Activated CD4-positive, alpha-beta T cell treated with anti-CD3 and anti-CD28 coated beads for 24 hours (primary cell): ENCODE measurements at places on chromosomes 2 and 18.

- no peak for DNase-seq
Measured at GRCh38 chr2:4404363-4404762, 701.0 kb downstream of the DCDC2C start.

GRCh38 chr2:72270556-72271275 is 123.1 kb upstream of the CYP26B1 start:
- DNase-seq, result no peak

- DNase-seq, result no peak
Measured at GRCh38 chr2:69213201-69213600, 173.8 kb downstream of the GFPT1 start.

DNA sequence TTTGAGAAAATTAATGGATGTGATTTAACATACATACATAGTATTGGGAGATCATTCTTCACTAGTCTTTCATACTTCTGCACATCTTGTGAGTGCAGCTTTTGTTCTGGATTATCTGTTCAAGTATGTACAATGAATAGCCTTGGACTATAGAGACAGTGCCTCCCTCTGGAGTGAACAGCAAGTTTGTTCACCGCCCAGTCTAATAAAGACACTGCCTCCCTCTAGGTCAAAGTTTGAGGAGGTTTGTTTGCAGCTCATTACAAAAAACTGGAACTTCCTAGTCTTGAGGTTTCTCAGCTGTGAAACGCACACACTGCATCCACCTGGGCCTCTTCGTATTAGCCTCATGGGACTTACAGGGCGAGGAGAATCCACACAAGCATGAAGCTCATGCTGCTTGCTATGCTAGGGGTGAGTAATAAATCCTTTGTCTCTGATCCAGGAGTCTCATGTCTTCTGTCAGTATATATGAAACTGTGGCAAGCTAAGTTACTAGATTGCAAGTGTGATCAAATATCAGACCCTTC is 26.0 kb upstream of the LAPTM4A start:
- no peak for DNase-seq

- DNase-seq, result no peak
Measured at GRCh38 chr2:33358878-33359277, 117.6 kb upstream of the RASGRP3 start.

- no peak for DNase-seq
Measured at GRCh38 chr2:109203246-109204011, 74.4 kb downstream of the SH3RF3 start.

DNA sequence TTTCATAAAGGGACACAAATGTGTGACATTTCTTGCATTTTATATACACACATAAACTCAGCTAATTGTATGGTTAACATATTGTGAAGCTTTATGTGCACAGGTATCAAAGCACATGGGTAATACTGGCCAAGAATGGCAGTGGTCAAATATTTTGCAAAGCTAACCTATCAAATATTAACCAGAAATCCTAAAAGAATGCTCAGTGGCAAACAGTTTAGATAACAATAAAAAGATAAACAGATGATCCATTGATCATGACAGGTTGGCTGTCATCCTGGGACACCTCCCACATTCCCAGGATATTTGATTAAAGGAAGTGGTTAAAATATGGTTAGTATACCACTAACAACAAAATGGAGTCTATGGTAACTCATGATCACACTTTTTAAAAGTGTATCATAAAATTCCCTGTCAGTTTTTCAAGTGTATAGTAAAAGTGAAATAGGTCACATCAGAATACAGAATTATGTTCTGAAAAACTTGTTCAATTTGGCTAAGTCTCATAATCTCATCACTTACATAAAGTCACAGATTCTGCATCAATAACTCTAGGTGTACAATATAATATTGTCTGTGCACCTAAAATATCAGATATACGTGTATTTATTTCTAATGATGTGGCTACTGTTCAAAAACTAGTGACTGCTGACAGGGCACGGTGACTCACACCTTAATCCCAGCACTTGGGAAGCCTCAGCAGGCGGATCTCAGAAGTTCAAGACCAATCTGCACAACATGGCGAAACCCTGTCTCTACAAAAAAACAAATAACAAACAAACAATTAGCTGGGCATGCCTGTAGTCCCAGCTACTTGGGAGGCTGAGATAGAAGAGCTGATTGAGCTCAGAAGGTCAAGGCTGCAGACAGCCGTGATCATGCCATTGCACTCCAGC is 48.9 kb downstream of the CDH2 start:
- no peak for DNase-seq

DNA sequence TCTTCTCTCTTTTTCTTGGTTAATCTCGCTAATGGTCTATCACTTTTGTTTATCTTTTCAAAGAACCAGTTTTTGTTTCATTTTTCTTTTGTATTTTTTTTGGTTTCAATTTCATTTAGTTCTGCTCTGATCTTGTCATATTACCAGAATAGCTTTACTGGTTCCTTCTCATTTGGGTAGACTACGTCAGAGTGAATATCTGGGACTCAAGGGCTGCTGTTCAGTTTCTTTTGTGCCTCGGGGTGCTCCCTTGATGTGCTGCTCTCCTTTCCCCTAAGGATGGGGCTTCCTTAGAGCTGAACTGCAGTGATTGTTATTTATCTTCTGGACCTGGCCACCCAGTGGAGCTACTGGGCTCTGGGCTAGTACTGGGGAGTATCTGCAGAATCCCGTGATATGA is 29.4 kb upstream of the IL1RN start:
- no peak for DNase-seq

DNA sequence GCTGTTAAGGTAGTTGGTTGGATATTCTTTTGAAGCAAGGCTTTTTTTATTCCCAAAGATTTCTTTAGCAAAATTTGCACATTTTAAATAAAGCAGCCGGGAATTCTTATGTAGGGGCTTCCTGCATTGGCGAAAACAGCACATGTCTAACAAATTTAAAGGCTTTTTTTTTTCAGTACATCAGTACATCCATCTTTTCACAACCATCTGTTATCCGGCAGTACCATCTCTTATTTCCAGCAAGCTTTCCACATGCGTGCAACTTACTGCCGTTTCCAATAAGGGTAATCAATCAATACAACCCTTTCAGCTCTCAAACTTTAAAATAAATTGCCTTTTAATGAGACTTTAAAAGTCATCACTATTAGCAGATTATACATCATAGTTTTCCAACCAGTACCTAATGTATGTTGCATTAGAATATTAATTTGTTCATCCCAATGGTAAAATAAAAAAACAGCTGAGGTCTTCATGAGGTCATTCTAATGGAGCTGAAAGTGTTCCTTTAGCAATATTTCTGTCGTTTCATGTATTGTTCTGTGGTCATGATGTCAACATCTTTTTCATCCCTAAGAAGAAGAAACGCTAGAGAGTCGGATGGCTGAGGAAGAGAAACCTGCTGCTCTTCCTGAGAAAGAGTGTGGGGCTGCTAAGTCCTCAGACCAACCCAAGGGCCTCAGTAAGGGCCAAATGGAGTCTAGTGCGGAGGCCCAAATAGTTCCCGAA is 81.4 kb upstream of the UNC80 start:
- DNase-seq, result no peak

GRCh38 chr18:47404845-47405244 is 153.4 kb upstream of the SKOR2 start:
- no peak for DNase-seq

- DNase-seq, result no peak
Measured at GRCh38 chr18:11859903-11860407, 8.7 kb downstream of the CHMP1B start.

GRCh38 chr2:135829378-135830135 is 7.4 kb downstream of the LCT start:
- no peak for DNase-seq

GRCh38 chr2:85175369-85176299 is 42.4 kb downstream of the TCF7L1 start:
- no peak for DNase-seq

- DNase-seq, result no peak
Measured at GRCh38 chr18:361941-362310, 94.1 kb upstream of the THOC1 start.

- no peak for DNase-seq
Measured at GRCh38 chr2:125707611-125708010, 948.3 kb upstream of the GYPC start.

GRCh38 chr2:240981280-240981679 is 17.1 kb upstream of the SNED1 start:
- no peak for DNase-seq

DNA sequence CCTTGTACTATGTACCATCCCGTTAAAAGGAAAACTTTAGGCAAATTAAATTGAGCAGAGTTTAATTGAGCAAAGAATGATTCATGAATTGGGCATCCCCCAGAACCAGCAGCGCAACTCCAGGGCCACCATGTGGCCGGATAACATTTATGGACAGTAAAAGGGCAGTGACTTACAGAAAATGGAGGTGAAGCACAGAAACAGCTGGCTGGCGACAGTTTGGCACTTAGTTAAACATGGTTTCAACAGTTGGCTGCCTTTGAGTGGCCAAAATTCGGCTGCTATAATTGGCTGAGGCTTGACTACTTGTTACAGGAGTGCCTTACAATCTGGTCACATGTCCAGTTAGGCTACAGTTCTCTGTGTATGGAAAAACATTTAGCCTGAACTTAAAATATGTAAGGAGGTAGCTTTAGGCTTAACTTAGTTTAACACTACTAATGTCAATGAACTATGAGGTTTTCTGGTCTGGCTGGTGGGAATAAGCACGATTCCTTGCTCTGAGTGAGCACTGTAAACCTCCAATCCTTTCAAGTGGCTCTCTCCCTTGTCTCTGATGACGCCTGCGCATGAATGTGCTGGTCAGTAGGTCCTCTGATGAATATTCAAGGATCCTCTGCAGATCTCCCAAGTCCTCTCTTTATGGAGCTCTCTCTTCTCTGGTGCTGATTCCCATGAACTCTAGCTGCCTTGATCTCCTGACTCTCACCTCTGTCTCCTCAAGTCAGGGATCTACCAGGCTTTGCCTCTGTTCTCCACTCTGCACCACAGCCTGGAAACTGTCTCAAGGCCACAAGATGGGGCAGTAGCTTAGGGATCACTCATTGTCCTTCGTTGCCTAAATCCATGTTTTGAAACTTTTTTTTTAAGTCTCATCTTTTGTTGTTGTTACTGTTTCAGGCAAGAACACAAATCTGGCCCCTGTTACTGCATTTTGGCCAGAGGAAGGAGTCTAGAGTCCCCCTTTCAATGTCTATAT is 24.4 kb upstream of the RAB31 start:
- no peak for DNase-seq

DNA sequence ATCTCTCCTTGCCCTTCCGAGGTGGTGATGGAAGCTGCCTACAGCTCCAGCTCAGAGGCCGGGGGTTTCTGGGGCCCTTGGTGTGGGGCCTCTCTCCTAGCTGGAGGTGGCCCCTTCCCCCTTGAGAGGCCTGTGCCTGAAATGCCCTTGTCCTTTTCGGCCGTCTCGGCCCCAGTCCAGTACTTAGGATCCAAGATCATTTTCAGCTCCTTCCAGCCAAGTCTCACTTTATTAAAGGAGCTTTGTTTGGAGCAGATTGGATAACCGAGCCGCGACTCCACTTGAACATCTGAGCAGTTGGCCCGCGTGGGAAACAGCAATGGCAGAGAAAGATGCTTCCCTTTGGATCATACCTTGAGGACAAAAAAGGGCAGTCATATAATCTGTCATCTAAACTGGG is 125.0 kb downstream of the NEDD4L start:
- DNase-seq, result no peak

GRCh38 chr2:222861411-222862105 is 722 bp downstream of the ACSL3 start:
- DNase-seq, result peak; percentile 6

DNA sequence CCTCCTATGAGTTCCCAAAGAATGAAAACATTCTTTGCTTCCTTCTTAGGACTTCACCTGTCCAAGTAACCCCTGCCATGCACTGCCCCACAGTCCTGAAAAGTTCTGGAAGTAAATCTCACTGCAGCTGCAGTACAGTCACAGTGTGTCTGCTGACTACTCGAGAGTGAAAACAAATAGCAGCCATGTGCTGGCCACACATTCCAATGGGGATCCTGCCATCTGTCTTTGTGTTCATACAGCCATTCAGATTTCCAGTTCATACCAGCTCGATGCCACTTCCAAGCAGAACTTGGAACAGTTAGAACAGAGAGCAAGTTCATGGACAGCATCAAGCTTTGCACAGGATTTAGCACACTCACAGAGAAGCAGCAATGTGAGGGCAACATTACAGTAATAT is 629.9 kb upstream of the ACVR2A start:
- no peak for DNase-seq

DNA sequence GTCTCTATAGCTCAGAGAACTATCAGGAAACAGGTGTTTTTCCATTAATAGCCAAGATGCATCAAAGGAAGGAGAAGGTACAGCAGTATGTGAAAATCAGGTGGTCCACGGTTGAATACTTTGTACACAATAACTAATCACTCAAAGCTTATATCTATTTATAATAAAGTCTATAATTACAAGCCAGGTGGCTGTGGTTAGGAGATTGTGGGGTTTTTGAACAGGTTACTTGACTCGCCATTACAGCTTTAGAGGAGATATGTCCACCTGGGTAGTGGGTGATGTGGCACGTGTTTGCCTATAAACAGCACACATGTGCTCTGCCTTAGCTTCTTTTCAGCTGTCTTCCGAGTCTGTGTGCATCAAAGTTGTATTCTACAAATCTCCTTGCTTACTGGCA is 892.2 kb upstream of the ZEB2 start:
- no peak for DNase-seq

DNA sequence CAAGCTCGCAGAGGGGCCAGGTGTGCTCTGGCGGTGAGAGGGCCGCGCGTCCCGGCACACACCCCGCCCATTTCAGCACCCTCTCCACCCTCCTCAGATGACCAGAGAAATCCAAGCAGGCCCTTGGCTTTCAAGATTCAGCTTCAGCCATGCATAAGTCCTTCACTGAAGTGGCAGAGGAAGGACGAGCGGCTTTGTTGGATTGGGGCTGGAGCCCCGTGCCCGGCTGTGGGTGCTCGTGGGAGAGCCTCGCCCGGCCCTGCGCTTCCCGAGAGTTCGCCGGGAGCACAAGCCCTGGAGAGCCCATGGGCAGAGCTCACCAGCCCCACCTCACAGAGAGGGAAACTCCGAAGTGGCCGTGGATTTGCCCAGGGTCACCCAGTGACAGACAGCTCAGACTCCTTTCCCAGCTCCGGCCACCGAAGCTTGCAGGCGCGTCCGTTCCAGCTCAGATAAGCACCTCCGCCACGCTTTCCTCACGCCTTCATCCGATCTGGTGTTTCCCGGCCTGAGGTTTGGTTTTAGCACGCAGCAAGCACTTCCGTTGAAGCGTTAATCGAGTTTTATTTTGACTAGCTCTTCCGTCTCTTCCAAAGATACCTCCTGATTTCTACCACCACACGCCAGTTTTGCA is 45.6 kb upstream of the MTCL1 start:
- DNase-seq, result no peak

DNA sequence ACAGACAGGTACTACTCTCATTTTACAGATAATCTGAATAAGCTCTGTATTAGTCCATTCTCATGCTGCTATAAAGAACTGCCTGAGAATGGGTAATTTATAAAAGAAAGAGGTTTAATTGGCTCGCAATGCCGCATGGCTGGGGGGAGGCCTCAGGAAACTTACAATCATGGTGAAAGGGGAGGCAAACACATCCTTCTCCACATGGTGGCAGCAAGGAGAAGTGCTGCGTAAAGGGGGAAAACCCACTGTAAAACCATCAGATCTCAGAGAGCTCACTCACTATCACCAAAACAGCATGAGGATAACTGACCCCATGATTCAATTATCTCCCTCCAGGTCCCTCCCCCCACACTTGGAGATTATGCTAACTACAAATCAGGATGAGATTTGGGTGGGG is 254.4 kb downstream of the KCNE4 start:
- no peak for DNase-seq
